ENCODE measurements at places on chromosomes 5 and 9. TPM values are rescaled to one million over a fixed set of nuclear protein-coding genes. Genes with fewer than 3 reads are reported as not detected.
A peak's percentile ranks its signal among the peaks of the same experiment; 100 is the strongest.

GRCh38 chr5:157400741-157401495, 59.1 kb upstream of the NIPAL4 start:
- DNase-seq, result no peak
- H3K4me3 ChIP-seq, result no peak overlapping the region
- no peak overlapping the region for H3K27ac ChIP-seq
- H3K4me1 ChIP-seq, result no peaks in the 10 kb centered on the region

GRCh38 chr9:4106760-4107143, 193.1 kb downstream of the GLIS3 start:
- H3K27ac ChIP-seq, result no peak overlapping the region
- DNase-seq, result no peak
- no peaks in the 10 kb centered on the region for H3K36me3 ChIP-seq
- H3K4me1 ChIP-seq, result no peaks in the 10 kb centered on the region

Gene PRLR
- 2.5 TPM for total RNA-seq

- no peaks in the 10 kb centered on the region for H3K4me1 ChIP-seq
- no peak for DNase-seq
- H3K36me3 ChIP-seq, result no peaks in the 10 kb centered on the region
- no peaks in the 10 kb centered on the region for H3K27me3 ChIP-seq
- no peak overlapping the region for H3K27ac ChIP-seq
Measured at GRCh38 chr5:100270023-100270771, 265.0 kb upstream of the FAM174A start.

DNA sequence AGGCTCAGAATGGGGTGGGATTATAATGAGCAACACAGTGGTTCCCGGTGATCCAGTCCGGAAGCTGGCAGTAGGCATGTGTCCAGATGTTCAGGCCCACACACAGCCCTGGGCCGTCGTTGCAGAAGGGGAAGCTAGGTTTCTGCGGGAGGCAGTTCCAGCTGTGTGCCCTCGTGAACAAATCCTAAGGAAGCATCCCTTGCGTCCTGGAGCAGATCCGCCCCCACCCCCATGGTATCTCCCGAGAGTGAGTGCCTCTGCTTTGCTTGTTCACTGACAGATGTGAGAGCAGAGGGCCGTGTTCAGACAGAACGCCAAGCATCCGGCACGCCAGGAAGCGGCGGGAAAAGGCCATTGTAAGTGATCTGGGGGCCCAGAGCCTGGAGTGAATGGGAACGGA, 104.8 kb downstream of the PDE6A start:
- no peaks in the 10 kb centered on the region for H3K27me3 ChIP-seq
- no peak overlapping the region for H3K27ac ChIP-seq
- H3K4me1 ChIP-seq, result no peaks in the 10 kb centered on the region
- H3K4me3 ChIP-seq, result no peak overlapping the region
- no peak for DNase-seq

Gene SLC36A3
- not detected for total RNA-seq

Gene FBP2
- not detected for total RNA-seq

Gene PLEKHG4B
- total RNA-seq, result 44.3 TPM

DNA sequence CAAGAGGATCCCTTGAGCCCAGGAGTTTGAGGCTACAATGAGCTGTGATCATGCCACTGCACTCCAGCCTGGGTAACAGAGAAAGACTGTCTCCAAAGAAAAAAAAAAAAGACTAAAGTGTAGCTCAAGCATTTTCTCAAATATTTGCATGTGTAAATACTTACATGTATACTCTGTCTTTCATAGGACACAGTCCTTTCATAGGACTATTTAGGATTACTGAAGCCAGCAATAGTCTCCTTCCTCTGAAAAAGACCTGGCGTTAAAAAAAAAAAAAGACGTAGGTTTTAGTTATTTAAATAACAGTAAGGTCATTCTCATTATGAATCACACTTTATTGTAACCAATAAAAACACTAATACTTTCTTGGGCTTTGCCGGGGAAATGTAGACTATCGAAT, 29.9 kb downstream of the HSDL2 start:
- H3K36me3 ChIP-seq, result peaks cover 31% of the 10 kb centered on the region
- no peak for DNase-seq
- H3K27me3 ChIP-seq, result no peaks in the 10 kb centered on the region
- no peak overlapping the region for H3K27ac ChIP-seq

GRCh38 chr5:1502046-1502736, 21.6 kb downstream of the LPCAT1 start:
- no peaks in the 10 kb centered on the region for H3K27me3 ChIP-seq
- no peak for DNase-seq
- peaks cover 32% of the 10 kb centered on the region for H3K36me3 ChIP-seq
- no peak overlapping the region for H3K27ac ChIP-seq
- H3K4me3 ChIP-seq, result no peak overlapping the region
- H3K4me1 ChIP-seq, result peaks cover 5% of the 10 kb centered on the region

Gene CSF2
- not detected for total RNA-seq

Gene FAM114A2
- 12.8 TPM for total RNA-seq

Gene NR6A1
- total RNA-seq, result 99.3 TPM

Gene MARCHF11
- 0.37 TPM for total RNA-seq

- H3K36me3 ChIP-seq, result peaks cover 13% of the 10 kb centered on the region
- no peak for DNase-seq
- H3K4me3 ChIP-seq, result no peak overlapping the region
- H3K4me1 ChIP-seq, result peaks cover 10% of the 10 kb centered on the region
- no peak overlapping the region for H3K27ac ChIP-seq
Measured at GRCh38 chr9:19781240-19781639, 7.6 kb downstream of the SLC24A2 start.

- H3K27ac ChIP-seq, result no peak overlapping the region
- DNase-seq, result no peak
- H3K36me3 ChIP-seq, result no peaks in the 10 kb centered on the region
- no peaks in the 10 kb centered on the region for H3K4me1 ChIP-seq
Measured at GRCh38 chr5:98989727-98990126, 60.9 kb upstream of the CHD1 start.

DNA sequence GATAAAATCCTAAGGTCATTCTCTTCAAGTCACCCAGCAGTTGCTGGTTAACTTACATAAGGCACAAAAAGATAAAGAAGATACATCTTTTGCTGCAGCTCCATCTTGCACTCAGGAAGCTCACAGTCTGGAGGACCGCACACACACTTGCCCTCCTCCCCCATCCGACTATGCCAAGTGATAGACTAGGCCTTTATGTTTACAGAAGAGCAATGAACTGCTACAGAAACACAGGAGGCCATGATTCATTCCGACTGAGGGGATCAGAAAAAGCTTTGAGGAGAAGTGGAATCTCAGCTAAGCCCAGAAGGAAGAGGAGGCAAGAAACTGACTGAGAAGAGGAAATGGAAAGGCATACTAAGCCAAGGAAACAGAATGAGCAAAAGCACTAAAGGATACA, 17.4 kb downstream of the NRG2 start:
- no peak overlapping the region for H3K4me3 ChIP-seq
- H3K27ac ChIP-seq, result no peak overlapping the region
- H3K36me3 ChIP-seq, result no peaks in the 10 kb centered on the region
- no peak for DNase-seq
- no peaks in the 10 kb centered on the region for H3K27me3 ChIP-seq
- H3K4me1 ChIP-seq, result no peaks in the 10 kb centered on the region

- H3K4me1 ChIP-seq, result no peaks in the 10 kb centered on the region
- H3K27ac ChIP-seq, result no peak overlapping the region
- H3K4me3 ChIP-seq, result no peak overlapping the region
- DNase-seq, result no peak
Measured at GRCh38 chr5:95631255-95631958, 11.5 kb downstream of the GPR150 start.

GRCh38 chr5:67677422-67677970, 480.9 kb upstream of the CD180 start:
- no peaks in the 10 kb centered on the region for H3K27me3 ChIP-seq
- no peak for DNase-seq
- no peak overlapping the region for H3K4me3 ChIP-seq
- H3K36me3 ChIP-seq, result peaks cover 2% of the 10 kb centered on the region

Gene CER1
- 22.3 TPM for total RNA-seq

Gene SEC16A
- 56.4 TPM for total RNA-seq

Gene WDR38
- not detected for total RNA-seq

Gene TMEFF1
- total RNA-seq, result 64.7 TPM

Gene LVRN
- 0.09 TPM for total RNA-seq

GRCh38 chr5:53323511-53323910, 156.9 kb upstream of the FST start:
- no peaks in the 10 kb centered on the region for H3K4me1 ChIP-seq
- no peak overlapping the region for H3K27ac ChIP-seq
- no peaks in the 10 kb centered on the region for H3K36me3 ChIP-seq
- no peaks in the 10 kb centered on the region for H3K27me3 ChIP-seq

- no peak overlapping the region for H3K4me3 ChIP-seq
- H3K27ac ChIP-seq, result no peak overlapping the region
- H3K4me1 ChIP-seq, result no peaks in the 10 kb centered on the region
- H3K36me3 ChIP-seq, result no peaks in the 10 kb centered on the region
- DNase-seq, result no peak
Measured at GRCh38 chr5:103375350-103375749, 116.8 kb downstream of the MACIR start.

- H3K27me3 ChIP-seq, result no peaks in the 10 kb centered on the region
- H3K4me1 ChIP-seq, result peaks cover 9% of the 10 kb centered on the region
- no peak overlapping the region for H3K27ac ChIP-seq
- peak overlapping the region; percentile 33 for H3K4me3 ChIP-seq
Measured at GRCh38 chr9:123354806-123355508, 1.0 kb upstream of the CRB2 start.

DNA sequence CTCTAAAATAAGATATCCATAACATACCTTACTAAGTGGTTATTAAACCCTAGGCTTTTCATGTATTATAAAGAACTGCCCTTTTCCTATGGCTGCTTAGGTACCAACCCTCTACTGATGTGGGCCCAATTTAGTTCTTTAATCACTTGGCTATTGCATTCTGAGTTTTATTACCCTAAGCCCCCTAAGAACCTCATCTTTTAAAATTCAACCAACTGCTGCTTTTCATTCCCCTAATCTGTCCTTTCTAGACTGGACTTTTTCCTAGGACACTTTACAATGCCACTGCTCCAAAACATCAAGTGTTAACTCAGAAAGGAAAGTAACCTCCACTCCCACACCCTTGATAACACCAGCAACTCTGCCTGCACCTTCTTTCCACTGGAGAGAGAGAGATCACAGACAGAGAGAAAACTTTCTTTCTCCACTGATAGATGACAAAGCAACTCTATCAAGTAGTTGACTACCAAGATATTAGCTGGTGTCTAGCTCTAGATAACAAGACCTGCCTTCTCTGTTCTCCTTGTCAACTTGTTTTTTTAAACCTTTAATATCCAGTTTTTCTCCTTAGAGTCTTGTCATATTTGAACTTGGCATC, 27.3 kb downstream of the ELL2 start:
- no peaks in the 10 kb centered on the region for H3K4me1 ChIP-seq
- DNase-seq, result no peak
- no peaks in the 10 kb centered on the region for H3K27me3 ChIP-seq
- no peak overlapping the region for H3K27ac ChIP-seq
- no peaks in the 10 kb centered on the region for H3K36me3 ChIP-seq
- H3K4me3 ChIP-seq, result no peak overlapping the region

DNA sequence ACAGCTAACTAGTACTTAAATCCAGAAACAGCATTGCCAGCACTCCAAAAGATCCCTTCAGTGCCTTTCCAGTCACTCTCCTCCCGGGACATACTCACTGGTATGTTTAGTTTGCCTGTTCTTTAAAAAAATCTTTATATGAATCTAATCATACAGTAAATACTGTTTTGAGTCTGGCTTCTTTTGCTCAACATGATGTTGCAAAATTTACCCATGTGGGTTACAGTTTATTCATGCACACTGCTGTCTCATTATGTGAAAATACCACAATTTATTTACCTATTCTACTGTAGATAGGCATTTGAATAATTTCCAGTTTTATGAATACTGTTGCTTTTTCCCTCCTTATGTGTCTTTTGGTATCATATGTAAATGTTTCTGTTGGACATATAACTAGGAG, 13.5 kb downstream of the NDFIP1 start:
- peaks cover 18% of the 10 kb centered on the region for H3K36me3 ChIP-seq
- no peaks in the 10 kb centered on the region for H3K4me1 ChIP-seq

GRCh38 chr5:138305797-138306196, 25.8 kb downstream of the CDC25C start:
- H3K36me3 ChIP-seq, result peaks cover 7% of the 10 kb centered on the region
- no peaks in the 10 kb centered on the region for H3K4me1 ChIP-seq
- DNase-seq, result no peak
- H3K27me3 ChIP-seq, result no peaks in the 10 kb centered on the region
- H3K4me3 ChIP-seq, result no peak overlapping the region
